ENCODE measurements at places on chromosomes 6 and 20.

- no peak for DNase-seq
These were observed 127.3 kb upstream of the MTHFD1L start for GRCh38 chr6:150738092-150738629.

DNA sequence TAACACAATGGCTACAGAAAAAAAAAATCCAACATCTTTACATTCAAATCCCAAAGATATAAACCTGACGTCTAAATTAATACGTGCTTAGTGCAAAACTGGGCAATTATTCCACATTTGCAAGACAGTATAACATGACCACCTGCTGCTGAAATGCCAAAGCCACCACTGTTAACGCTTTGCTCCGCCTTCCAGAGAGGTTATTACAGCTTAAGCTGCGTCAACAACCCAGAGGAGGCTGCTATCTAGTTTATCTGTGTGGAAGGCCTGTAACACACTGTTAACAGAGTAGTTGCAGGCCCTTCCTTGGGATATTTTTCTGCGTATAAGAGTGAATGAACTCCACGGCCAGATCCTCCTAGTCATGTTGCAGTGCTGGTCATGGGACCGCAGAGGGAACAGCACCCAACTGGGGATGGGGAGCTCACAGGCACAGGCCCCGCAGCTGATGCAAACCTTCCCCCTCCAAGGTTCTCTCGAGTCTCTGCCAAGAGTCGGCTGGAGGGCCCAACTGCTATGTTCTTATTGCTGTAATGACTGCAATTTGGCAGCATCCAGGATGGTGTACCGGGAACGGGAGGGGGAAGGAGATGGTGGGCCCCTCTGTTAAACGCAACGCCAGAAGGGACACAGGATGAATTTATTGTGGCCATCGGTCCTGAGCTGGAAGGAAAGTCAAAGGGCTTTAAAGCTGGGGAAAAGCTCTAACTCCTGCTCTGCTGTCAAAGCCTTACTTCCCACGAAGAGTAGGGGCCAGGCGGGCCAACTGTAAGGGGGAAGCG, 993 bp upstream of the NCOA7 start:
- peak; percentile 28 for DNase-seq

GRCh38 chr6:134173936-134174671, 121.7 kb upstream of the SLC2A12 start:
- peak; percentile 90 for DNase-seq

DNA sequence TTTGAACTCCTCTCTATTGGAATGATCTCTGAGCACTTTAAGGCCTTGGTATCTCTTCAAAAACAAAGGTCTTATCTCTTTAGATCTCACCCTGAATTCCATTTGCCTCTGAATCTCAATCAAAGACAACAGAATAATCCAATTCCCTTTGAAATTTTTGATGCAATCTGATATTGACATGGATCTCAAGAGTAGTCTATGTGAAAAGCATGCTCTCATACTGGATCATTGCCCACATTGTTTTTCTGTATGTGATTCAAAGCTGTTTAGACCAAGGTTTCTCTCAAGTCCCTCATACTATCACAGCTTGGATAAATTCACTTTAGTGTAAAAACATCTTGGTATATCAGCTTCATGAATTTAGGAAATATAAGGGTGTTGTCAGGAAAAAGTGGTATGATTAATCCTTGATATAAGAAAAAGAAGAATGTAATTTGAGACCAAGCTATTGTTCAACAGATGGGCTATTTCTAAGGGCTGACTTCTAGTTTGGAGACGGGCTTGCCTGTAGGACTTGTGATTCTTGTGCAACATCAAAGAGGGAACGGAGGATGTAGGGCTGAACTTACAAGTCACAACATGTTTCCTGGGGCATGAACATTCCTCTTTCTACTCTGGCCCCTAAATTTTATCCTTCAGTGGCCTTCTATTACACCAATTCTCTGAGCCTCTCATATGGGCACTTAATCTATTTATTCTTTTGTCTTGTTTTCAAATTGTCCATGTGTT, 77.9 kb upstream of the CITED2 start:
- DNase-seq = no peak

DNA sequence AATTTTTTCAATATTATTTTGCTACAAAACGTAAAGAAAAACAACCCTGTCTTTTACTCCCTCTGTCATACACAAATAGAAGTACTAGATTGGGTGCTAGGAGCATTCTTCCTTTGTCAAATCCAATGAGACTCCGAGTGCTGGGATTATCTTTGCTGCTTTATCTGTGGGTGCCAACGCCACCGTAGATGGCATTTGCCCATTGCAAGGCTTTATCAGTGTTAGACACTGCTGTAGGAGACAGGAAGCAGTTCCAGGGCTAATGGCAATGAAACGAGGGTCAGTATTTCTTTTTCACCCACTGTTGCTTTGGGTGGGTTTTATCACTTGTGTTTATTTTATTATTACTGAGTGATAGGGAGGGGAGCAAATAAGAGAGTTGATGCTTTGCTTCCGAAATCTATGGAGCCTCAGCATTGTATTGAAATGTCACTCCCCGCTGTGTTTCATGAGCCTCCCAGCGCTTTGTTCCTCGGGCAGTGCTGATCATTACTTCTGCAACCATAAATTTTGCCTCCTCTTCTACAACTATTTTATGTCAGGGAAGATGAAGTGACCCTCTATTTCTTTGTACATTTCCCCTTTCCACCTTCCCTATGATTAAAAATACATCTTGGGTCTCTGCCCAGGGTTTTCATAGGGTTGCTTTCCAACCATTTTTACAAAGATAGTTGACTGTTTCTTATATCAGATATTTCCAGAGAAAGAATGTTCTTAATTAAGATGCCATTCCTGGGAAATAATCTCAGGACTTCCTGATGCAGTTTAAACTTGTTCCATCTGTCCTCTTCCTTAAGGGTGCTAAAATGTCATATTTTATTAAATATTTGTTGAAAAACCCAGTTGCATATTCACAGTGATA, 86.7 kb upstream of the LAMP5 start:
- DNase-seq = no peak

DNA sequence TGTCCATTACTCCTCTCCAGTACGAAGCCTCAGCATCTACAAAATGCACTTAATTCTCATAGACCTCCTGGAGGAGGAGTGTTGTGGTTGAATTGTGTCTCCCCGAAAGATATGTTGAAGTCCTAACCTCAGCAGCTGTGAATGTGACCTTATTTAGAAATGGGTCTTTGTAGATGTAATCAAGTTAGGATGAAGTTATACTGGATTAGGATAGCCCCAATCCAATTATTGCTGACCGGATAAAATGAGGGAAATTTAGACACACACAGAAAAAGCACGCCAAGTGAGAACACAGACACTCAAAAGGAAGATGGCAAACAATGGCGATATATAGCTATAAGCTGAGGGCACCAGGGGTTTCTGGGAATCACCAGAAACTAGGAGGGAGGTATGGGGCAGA, 64.2 kb upstream of the FAM184A start:
- DNase-seq = no peak

GRCh38 chr6:28659250-28659566, 133.5 kb downstream of the GPX5 start:
- no peak for DNase-seq

DNA sequence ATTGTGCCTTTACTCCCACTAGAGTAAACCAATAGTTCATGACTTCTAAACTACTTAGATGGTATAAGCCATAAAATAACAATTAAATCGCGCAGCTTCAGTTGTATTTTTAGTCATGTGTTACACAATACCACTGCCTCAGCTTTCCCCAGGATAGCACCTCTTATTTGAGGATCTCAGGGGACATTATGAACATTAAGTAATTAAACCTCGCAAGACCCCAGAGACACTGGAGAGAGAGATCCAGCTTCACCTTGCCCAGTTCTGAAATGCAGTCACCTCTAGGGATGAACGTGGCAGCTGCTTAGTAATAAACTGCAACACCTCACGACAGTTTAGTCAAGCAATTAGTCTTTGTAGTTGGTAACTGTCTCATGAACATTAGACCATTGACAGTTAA, 87.1 kb downstream of the CFAP61 start:
- DNase-seq = no peak
